ENCODE measurements at places on chromosomes 3 and 15.

DNA sequence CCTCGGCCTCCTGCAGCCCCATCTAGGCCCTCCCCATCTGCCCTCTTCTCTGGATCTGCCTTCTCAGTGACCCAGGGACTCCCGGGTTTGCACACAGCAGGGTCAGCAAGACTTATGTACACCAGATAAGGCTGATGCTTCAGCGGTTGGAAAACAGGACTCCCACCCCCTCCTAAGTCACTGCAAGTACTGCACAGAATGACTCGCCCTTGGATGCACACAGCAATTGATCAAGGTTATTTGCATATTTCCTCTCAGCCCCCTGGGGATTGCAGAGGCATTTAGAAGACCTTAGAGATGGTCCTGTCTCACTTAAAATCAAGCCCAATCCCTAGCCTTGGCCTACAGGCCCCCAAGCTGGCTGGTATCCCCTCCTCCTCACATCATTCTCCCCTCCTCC is 8.9 kb downstream of the ACAN start:
- DNase-seq: no peak

GRCh38 chr3:29128001-29128400 is 152.9 kb upstream of the RBMS3 start:
- DNase-seq: no peak

- DNase-seq: no peak
Observed at GRCh38 chr3:53939813-53940212, 48.2 kb upstream of the SELENOK start.

GRCh38 chr3:125194061-125194848 is 18.3 kb downstream of the SLC12A8 start:
- no peak for DNase-seq

DNA sequence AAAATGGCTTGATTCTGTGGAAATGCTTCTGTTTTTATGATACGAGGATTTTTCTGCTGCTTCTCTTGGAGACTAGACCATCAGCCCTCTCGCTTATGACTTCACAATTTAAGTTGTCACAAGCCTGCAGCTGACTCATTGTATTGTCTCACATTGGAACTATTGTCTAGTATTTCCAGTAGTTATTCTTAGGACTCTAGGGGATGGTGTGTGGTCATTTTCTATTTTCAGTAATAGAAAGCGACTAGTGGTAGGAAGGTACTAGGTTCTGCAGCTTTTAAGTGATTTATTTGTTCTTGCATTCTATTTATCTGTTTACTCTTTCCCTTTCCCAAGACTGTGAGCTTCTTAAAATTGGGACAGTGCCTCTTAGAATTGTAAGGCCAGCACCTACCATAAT is 66.3 kb upstream of the CRTC3 start:
- no peak for DNase-seq

DNA sequence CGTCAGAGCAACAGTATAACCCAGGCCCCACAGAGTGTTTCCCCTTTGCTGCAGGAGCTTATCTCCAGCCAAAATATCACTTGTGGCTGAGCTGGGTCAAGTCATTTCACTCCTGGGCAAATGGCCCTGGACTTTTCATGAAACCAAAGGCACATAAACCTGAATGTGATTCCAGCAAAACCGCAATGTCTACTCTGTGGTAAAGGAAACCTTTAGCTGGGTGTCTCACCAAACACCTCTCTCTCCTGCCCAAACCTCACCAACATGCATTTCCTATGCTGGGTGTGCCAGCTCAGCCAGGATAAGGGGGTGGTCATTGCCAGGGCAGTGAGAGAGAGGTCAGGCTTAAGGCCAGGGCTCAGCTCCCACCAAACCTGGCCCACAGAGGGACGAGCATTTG is 67.4 kb downstream of the GTPBP8 start:
- no peak for DNase-seq

Data from umbilical cord (tissue), 2 donors.